Activated CD4-positive, CD25-positive, alpha-beta regulatory T cell treated with anti-CD3 and anti-CD28 coated beads, Interleukin-2, amount 50 U/mL, for 72 hours (primary cell): ENCODE measurements at places on chromosomes 12 and 14.

DNA sequence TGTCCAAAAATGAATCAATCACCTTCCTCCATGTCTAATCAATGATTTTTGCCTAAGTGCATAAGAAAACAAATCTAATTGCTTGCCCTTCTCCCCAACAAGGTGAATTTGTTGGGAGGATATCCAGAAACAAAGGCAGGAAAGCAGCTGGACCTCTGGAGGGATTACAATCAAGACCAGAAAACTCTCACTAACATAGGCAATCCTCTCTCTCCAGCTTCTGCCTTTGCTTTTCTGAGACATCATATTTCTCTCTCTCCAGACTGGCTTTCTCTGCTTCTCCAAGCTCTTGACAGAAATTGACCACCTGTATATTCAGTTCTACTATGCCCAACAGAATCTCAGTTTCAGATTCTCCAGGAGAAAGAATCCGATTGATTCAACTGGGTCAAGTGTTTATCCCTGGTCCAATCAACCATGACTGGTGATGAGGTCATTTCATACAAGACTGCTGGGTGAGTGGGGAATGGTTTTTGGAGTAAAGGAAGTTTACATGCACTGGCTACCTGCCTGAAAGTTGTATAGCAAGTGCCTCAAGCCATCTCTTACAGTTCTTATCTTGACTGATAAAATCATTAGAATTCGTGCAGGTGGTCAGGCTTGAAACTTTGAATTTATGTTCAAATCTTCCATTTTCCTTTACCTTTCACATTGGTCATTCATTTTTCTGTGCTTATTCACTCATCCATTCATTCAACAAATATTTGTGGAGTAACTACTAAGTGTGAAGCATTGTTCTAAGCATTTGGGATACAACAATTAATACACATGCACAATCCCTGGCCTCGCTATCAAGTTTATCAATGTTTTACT, 22.2 kb upstream of the CFAP54 start:
- DNase-seq: no peak

DNA sequence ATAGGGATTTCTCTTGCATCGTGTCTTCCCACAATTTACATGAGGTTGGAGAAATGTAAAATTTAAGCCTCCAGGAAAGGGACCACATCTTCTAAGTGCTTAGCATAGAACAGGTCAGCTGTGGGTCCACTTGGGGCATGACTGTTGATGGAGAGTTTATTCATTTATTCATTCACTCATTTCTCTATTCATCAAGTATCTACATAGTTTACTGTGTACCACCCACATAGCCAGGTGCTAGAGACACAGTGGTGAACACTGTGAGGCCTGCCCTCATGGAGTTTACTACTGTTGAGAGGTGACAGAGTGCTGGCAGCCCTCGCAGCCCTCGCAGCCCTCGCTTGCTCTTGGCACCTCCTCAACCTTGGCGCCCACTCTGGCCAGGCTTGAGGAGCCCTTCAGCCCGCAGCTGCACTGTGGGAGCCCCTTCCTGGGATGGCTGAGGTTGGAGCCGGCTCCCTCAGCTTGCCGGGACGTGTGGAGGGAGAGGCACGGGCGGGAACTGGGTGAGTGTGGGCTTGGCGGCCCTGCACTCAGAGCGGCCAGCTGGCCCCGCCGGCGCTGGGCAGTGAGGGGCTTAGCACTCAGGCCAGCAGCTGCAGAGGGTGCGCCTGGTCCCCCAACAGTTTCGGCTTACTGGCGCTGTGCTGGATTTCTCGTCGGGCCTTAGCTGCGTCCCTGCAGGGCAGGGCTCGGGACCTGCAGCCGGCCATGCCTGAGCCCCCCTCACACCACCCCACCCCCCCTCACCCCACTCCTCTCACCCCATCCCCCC, 1.7 kb upstream of the JPH4 start:
- DNase-seq: no peak

DNA sequence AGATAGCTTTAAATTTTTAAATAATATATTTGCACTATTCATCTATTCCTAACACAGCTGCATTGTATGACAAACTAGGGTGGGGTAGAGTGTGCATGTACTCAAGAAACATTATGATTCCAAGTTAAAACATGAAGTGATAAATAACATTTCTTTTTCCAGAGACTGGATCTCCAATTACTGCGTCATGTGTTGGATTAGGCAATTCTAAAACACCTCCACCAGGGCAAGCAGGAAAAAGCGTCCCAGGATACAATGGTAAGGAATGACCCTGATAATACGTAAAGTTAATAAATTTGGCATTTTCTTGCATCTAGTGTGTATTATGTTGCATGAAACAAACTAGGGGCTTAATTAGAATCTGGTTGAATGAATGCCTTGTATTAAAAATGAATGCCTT, 138.9 kb downstream of the ACSS3 start:
- no peak for DNase-seq

DNA sequence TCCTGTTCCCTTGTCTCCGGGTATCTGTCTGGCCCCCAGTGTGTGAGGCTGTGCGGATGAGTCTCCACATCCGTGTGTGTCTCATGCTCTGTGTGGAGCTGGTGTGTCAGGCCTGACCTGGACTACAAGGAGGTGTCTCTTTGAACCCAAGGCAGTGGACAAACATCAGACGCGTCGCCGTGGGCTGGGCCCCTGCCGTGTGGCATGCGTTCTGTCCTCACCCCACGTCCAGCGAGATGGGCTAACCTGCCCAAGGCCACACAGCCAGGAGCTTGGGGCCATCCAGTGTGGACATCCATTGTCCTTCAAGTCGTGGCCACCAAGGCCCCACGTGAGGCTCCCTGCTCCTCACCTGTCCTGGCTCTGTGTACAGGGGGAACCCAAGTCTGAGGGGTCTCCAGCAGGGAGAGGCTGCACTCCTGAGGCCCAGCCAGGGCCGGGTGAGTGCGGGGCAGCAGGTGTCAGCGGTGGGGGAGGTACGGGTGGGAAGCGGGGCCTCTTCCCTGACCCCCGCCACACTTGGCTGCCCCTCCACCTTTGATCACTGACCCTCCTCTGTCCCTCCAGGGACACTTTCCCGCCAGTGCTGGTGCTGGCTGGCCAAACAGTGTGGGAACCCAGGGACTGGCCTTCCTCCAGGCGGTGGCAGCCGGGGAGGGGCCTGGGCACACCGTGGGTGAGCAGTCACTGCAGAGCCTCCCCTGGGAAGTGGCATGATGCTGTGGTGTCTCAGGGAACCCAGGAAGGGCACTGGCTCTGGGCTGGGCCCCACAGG, 48.5 kb downstream of the CYP46A1 start:
- peak; percentile 20 for DNase-seq

- no peak for DNase-seq
Observed at GRCh38 chr12:51242876-51243275, 4.2 kb downstream of the DAZAP2 start.

GRCh38 chr12:3091038-3091319, 13.8 kb downstream of the TSPAN9 start:
- no peak for DNase-seq

DNA sequence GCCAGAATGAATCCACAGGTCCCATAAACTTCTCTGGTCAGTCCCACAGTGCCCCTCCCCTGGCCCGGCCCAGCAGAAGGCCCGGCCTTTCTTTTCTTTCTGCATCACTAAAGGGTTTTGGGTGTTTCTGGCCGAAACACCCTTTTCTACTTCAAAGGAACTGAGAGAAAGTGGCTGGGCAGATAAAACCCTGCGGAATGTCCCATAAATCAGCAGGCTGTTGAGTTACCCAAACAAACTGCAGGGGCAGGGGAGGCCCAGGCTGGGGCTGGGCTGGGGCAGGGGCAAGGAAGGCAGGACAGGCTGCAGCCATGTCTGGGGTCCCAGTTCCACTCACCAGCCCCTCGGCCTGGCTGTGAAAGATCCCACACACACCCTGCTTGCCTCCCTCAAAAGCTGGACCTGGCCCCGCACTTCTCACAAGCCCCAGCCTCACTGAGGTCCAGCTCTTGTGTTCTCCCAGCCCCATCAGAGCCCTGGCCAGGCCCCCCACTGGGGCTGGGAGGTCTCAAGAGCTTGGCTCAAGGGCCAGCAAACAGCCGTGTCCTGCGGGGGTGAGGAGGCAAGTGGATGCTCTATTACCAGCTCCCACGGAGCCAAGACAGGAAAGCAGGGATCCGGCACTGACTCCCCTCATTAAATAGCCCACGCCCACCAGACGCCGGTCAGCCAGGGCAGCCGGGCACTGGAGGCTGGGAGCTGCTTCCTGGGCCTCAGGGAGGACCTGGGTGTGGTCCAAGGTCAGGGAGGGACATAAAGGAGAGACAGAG, 41.9 kb downstream of the CCNK start:
- no peak for DNase-seq

- DNase-seq: no peak
Observed at GRCh38 chr12:43436597-43436996, 115.4 kb downstream of the ADAMTS20 start.

- peak; percentile 23 for DNase-seq
Observed at GRCh38 chr12:112149596-112149995, 24.2 kb downstream of the TRAFD1 start.

GRCh38 chr14:101465795-101466448, 95.4 kb upstream of the DIO3 start:
- DNase-seq: no peak
